ENCODE measurements at places on chromosomes 7 and 10. TPM values are rescaled to one million over a fixed set of nuclear protein-coding genes. Genes with fewer than 3 reads are reported as not detected.

The SPDYE9 gene
- not detected for total RNA-seq

DNA sequence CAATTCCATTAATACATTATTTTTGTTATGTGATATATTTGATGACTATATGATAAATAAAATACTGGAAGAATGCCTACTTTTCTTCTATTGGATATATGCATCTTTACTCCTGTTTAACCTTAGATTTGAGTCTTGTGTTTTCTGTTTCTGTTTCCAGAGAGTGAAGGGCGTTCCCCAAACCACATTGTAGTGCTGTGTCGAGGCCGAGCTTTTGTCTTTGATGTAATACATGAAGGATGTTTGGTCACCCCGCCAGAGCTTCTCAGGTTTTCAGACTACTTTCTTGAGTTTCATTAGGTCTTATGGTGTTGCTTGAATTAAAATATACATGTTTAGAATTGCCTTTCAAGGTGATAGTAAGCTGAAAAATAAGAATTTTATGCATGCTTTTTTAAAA lies 23.8 kb downstream of the CROT start:
- DNase-seq = no peak

The DOCK1 gene
- total RNA-seq = 22.8 TPM

DNA sequence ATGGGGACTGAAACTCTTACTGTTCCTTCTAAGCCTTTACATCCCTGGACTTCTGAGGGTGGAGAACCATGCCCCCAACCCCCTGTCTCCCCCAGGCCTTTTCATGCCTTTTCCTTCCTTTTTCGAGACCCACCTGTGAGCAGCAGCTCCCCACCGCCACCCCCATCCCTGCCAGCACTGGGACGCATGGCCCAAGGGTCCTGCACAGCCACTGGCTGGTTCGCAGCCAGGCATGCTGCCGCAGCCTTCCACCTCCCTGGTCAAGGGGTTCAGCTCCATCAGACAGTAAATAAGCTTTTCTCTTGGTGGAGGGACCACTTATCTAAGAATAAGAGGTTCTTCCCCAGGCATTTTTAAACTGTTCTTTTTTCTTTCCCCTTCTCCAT lies 584.4 kb downstream of the GRM8 start:
- no peak for DNase-seq

DNA sequence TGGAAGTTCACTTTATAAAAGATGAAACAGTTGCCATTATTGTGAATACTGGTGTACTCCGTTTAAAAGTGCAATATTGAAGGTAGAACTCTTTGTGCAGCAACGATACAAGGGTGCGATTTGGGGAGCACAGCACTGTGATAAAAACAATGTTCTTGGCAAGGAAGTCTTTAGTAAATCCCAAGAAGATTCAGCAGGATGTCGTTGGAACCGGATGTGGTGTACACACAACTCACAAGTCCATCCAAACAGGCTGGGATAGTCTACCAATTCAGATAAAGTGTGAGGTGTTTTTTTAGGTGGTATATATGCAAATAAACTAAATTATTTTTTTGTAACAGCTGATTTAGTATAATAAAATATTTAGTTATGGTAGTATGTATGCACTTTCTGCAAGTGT lies 46.7 kb downstream of the ZNF777 start:
- DNase-seq = no peak

The GRM3 gene
- total RNA-seq = not detected

The DNAJB9 gene
- 20.9 TPM for total RNA-seq

GRCh38 chr7:136940917-136941316 lies 72.5 kb downstream of the CHRM2 start:
- no peak for DNase-seq

The C10orf62 gene
- not detected for total RNA-seq

DNA sequence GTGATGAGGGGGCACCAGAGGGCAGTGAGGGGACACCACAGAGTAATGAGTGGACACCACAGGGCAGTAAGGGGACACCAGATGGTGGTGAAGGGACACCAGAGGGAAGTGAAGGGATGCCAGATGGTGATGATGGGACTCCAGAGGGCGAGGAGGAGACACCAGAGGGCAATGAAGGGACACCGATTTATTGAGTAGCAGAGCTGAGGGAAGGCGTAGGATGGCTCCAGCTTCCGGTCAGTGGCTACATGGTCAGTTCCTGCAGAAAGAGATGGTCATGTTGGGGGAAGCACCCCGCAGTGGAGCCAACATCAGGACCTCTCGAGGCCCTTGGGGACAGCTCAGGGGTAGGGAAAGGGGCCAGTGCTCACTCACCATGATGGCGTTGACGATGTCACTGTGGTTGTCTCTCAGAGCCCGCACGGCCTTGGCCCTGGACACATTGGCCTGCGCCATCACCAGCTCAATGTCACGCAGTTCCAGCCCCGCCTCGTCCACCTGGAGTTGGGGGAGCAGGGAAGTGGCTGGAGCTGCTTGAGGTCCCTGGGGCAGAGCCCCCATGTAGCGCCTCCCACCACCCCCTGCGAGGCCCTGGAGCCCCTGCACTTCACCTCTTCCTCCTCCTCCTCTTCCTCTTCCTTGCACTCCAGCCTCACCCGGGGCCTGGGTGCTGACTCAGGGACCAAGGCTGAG lies 8.4 kb downstream of the NACAD start:
- DNase-seq = no peak

- no peak for DNase-seq
Measured at GRCh38 chr10:65365878-65366277, 1560.0 kb upstream of the LRRTM3 start.

- DNase-seq = peak; percentile 74
Measured at GRCh38 chr7:155466814-155467733, 9.1 kb downstream of the EN2 start.

DNA sequence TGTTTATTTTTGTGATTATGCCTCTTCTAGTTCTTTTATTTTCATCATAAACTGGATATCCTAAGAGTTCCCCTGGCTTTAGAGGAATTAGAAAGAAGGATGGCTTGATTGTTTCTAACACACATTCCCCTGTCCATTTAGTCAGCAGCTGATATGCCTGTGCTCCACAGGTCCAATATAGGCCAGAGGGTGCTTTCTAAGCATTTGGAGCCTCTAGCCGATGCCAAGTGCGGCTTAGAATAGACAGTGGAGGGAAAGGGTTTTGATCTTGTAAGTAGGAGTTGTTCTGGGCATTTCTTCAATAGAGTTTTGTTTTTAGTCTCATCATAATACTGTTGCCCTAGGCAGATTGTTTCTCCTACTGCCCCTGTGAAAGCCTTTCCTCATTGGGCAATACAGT lies 6.6 kb downstream of the CYP3A43 start:
- no peak for DNase-seq

- DNase-seq = no peak
Measured at GRCh38 chr7:44587843-44588711, 6.0 kb upstream of the TMED4 start.

The SPDYE1 gene
- total RNA-seq = not detected

The OR2A12 gene
- total RNA-seq = not detected

The CPN1 gene
- total RNA-seq = not detected

DNA sequence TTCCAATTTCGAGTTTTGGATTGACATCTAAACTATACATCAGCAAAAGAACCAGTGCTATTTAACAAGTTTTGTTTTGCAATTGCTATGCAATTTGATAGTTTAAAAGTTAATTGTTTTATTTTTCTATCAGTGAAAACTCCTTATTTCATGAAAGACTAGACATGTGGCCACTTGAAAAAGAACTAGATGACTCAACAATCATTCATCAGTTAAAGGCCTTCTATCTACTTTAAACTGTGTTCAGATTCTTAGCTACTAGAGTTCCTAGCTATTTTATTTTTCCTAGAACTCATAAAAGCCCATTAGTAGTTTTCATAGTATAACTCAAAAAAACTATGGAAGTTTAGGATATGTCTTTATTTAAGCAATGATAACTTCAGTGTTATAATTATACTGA lies 104.6 kb upstream of the LSM8 start:
- no peak for DNase-seq

DNA sequence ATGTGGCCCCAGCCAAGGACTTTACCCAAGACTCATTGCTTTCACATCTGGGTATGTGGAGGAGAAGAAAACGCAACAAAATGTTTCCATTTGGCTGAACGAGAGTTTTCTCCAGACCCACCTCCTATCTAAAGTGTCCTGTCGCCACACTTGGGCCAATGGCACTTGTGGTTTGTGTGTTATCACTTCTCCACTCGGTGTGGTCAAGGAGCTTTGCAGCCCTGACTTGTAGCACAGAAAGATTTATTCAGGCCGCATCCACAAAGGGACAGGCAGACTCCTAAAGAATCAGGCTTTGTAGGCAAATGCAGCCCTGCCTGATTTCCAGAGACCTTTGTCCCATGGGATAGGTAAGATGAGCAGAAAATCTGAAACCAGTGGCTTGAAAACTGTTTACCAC lies 12.8 kb upstream of the LRRC4 start:
- DNase-seq = no peak

The SORCS1 gene
- 1.4 TPM for total RNA-seq

- DNase-seq = no peak
Measured at GRCh38 chr7:123673752-123674398, 18.2 kb downstream of the LMOD2 start.

DNA sequence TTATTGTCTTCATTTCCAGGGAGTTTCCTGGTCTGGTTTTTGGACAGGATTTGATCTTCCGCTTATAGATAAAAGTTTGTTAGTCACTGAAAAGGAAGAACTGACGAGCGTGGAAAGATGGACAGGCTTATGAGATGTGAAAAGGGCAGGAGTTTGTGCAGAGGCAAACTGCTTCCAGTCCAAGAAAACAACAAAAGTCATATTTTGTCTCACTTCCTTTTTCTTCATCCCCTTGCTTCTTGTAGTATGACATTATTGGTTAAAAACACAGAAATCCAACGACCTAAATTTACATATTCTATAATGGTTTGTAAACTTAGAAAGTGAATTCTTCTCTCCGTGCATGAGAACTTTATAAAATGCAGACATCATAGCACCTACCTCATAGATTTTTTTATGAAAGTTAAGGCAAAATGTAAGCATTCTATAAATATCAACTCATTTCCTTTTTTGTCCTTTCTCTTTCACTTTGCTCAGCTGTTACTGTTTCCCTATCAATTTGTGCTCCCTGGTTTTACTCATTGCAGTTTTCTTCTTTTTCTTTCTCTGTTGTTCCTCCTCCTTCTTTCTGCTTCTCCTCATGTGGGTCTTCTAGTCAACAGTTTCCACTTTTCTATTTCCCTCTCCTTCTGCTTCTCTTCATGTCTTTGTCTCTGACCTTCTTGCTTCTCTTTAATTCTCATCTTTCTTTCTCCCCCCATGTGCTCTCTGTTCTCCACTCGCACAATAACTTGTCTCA lies 370.2 kb downstream of the ARL4A start:
- DNase-seq = no peak

DNA sequence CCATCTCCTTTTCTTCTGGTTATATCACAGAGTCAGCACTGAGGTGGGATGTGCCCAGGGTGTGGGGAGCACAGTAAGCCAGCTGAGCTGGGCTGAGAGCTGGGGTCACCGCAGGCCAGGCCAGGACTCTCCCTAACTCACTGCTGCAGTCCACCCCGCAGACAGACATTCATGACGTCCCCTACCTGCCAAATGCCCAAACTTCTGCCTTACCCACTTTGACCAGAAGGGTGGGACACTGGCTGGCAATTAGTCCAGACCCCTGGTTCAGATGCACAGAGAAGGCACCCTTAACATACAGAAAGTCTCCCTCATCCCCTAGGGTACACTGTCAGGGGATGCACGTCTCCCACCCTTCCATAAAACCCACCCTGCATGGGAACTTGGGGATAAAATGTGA lies 2.1 kb downstream of the DRGX start:
- no peak for DNase-seq

DNA sequence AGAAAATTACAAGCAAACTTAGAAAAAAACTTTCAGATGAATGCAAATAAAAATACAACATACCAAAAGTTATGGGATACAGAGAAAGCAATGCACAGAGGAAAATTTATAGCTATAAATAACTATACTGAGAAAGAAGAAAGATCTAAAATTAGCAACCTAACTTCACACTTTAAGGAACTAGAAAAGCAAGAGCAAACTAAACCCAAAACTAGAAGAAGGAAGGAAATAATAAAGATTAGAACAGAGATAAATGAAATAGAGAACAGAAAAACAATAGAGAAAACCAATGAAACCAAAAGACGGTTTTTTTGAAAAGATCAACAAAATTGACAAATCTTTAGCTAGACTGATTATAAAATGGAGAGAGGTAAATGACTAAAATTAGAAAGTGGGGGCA lies 9.6 kb upstream of the STRA8 start:
- no peak for DNase-seq

GRCh38 chr7:147483634-147484292 lies 1106.8 kb upstream of the C7orf33 start:
- DNase-seq = no peak

DNA sequence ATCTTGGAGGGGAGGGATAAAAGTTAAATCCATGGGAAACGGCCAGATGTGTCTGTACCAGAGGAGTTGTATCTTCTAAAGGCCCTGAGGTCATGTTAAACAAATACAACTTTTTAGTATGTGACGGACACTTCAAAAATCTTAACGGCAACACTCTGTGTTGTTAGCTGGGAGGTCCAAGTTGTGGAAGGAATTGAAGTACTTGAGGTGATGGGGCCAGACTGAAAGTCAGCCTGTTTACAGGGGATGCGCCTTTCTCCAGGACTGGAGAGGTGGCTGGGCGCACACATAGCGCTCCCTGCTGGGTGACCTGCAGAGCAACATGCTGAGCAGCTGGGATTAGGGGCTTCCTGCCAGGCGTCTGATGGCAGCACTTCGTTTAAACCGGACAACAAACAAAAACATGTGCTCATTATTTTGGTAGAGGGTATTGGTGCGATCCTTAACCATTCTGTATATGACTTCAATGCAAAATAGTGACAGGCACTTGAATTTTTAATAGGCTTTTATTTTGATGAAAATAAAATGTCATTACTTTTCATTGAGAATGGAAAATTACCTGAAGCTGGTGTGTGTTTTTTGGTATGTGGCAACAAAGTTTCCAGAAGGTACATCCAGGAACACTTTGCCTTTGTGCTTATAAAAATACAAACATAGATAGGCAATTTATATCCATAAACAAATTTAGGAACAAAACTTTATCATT lies 198.2 kb downstream of the MLLT10 start:
- peak; percentile 82 for DNase-seq

The NKX1-2 gene
- not detected for total RNA-seq

GRCh38 chr10:59181668-59182067 lies 5.2 kb downstream of the PHYHIPL start:
- no peak for DNase-seq

DNA sequence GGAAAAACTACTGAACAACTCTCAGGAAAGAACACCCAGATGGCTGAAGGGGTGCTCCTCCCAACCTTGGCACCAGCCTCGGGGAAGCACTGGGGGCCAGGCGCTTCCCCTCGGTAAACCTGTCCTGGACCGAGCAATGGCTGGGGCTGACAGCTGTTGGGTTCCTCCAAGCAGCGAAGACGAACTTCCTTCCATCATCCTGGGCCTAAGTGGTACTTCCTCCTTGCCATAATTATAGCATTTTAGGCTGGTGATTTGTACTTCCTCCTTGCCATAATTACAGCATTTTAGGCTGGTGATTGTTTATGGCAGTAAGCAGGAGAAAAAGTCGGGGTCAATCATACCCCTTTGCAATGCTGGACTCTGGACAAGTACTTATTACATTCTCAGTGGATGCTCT lies 69.3 kb downstream of the MYOF start:
- DNase-seq = no peak

The PPP1R17 gene
- not detected for total RNA-seq

GRCh38 chr10:128152741-128153580 lies 26.7 kb upstream of the MKI67 start:
- DNase-seq = no peak

The GRID2IP gene
- 0.23 TPM for total RNA-seq

GRCh38 chr10:69913606-69914382 lies 112.1 kb downstream of the COL13A1 start:
- DNase-seq = no peak

- DNase-seq = no peak
Measured at GRCh38 chr7:20200971-20201370, 16.2 kb downstream of the MACC1 start.

The OR2A1 gene
- 0.60 TPM for total RNA-seq
